ENCODE measurements at places on chromosomes 1 and 21.

DNA sequence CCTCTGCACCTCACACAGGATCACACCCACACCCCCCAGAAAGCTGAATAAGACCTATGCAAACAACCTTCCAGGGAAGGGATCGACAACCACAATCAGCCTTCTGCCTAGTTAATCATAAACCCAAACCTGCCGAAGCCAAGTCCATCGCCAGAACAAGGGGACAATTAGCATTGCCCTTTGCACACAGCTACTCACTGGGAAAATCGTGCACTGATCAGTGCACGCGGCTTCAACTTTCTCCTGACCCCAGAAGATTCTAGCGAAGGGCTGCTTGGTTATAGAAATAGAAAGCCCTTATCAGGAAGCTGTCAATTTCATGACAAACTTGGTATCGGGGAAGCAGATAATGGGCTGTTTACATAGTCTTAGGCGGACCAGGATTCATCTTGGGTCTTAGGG is 29.5 kb downstream of the RUNX1 start:
- no peak for DNase-seq

- DNase-seq: no peak
Measured at GRCh38 chr1:176609556-176610408, 146.8 kb downstream of the PAPPA2 start.

DNA sequence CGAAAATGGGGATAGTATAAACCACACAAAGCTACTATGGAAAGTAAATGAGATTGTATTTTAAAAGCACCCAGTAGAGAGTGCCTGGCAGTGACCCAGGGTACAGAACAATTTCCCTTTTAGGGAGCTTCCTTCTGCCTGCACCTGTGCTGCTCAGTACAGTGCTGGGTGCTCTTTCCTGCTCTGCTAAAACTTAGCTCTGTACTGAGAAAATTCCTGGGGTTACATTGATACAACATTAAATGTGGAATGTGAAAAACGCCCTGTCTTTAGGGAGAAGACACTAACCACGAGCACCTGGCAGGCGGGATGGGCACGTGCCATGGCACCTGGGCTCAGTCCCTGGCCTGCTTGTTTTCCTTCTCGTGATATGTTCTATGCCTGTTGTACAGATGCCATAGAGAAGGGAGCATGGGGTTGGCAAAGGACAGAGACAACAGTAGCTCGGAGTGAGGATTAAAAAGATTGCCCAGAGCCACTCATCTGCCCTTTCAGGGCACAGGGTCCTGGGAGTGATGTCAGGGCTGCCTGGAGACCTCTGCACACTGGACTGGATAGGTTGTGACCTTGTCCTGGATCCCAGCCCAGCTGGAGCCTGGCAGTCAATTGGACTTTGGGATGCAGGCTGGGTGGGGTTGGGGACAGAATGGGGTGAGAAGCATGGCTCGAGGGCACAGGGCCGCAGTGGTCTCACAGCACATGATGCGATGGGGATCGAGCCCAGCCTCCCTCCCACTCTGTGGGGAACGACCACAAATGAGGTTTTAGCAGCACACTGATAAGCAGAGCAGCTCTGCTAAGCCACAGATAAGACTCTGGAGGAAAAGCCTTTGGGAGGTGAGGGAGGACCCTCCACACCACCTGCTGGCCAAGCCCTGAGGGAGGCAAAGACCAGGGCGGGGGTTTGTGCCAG is 4.2 kb downstream of the SPATA46 start:
- no peak for DNase-seq

GRCh38 chr1:211577277-211577818 is 1.6 kb downstream of the SLC30A1 start:
- no peak for DNase-seq

GRCh38 chr1:23100074-23100748 is 68.4 kb downstream of the LUZP1 start:
- no peak for DNase-seq

- no peak for DNase-seq
Measured at GRCh38 chr21:46459356-46460112, 843 bp downstream of the DIP2A start.

GRCh38 chr1:53370369-53370961 is 42.6 kb upstream of the LRP8 start:
- no peak for DNase-seq

DNA sequence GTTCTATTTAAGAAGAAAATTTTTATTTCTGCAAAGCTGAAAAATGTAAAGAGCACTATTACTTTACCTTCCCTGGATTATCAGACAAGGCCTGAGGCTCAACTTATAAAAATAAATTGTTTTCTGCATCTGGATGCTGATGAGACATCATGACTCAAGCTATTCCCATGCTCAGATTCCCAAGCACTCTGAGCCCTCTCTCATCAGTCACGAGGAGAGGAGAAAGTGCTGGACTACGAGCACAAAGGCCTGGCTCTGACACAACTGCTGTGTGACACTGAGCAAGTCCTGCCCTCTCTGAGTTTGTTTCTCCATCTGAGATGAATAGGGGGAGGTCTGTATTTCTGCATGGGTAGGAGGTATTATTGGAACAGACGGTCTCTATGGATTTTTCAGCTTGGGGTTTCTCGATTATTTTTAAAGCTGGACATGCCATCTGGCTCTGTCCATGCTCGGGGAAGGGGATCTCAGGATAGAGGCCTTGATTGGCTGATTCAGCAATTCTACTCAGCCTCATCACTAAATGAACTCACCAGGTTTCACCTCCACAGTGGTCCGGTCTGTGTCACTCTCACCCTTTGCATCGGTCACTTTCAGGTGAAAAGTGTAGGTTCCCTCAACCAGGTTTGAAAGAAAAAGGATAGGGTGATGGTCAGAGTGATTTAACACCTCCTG is 107.7 kb downstream of the KIAA0319L start:
- DNase-seq: no peak

- no peak for DNase-seq
Measured at GRCh38 chr1:227244339-227245118, 73.8 kb downstream of the CDC42BPA start.

DNA sequence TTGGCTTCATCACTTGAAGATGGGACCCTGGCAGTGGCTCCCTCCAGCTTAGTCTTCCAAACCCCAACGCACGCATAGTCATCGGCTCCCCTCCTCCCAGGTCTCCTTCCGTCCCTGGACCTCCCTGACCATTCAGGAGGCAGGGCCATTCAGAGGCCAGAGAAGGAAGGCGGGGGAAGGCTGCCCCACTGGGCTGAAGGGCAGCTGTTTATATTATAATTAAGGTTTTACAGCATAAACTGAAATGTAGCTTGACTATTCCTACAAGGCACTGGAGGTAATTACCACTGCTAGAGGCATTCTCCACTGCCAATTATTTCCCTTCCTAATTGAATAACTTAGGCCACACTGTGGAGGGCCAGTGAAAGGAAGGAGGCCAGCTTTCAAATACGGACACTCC is 170.6 kb upstream of the PROX1 start:
- DNase-seq: no peak

DNA sequence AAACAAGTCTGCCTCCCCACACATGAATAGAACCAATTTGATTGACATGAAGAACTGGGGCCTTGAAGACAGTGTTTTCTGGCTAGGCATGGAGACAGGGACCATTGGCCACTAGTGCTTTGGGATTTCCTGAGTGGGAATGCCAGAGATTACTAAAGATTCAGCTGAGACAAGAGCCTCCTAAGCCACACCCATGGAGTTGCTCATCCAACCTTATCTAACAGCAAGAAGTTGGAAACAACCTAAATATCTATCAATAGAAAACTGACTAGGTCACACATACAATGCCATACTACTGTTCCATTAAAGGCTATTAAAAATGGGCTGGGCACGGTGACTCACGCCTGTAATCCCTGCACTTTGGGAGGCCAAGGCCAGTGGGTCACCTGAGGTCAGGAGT is 184.1 kb downstream of the ZBTB18 start:
- DNase-seq: no peak

DNA sequence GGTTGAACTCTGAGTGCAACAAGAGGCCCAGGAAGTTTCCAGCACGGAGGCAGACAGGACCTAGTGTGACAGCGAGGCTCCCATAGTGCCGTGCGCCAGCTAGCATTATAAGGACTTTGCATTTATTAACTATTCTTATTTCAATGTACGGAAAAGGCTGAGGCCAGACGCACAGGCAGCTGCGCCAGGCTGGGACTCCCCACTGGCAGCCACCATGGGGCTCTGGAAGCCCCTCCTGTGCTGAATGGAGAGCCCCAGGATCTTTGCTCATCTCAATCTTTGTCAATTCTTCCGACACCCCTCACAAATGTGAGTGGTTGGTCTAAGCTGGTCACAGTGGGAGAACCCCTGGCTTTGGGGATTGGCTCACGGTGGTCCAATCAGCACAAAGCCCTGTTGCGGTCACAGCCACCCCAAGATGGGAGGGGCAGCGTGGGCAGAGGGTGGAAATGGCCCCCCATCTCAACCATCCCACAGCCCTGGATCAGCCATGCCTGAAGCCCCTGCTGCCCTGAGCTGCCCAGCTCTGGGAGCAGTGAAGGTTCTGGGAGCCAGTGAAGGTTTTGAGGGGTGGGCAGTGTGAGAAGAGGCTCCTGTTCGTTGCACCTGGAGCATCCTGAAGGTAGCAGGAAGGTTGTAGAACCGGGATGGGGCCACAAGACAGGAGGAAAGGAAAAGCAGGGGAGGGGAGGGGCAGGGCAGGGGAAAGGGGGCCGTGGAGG is 59.5 kb upstream of the ADARB1 start:
- DNase-seq: no peak

DNA sequence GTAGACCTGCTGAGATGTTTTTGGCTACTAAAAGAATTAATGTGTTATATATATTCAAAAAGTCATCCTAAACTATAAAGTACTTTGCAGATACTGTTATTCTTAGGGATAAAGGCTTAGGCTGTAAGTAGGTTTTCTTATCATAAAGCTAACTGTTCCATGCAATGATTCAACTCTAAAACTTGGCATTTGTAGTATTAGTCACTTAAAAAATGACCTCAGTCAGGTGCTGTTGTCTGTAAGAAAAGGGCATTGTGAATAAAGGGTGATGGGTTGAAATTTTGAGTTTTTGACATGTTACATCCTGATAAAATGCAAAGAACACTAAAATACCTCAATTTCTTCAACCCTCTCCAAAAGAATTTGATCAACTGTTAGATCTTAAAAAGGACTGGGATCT is 32.9 kb downstream of the ADCY10 start:
- DNase-seq: no peak

DNA sequence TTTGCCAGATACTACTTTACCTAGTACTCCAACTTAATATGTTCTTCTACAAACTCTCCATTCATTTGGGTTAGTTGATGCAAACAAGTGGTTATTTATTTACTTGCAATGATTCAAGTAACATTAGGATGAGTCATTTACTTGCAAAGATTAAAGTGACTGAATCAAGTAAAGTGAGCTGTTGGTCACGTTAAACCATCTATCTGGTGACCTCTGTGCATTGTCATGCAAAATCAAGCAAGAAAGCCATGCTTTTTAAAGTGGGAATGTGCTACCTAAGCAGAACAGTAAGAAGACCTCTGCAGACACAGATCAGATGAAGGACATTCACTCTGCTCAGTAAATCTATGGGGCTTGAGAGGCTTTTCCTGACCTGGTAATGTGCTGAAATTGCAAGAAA is 254.7 kb downstream of the LRRIQ3 start:
- DNase-seq: no peak

DNA sequence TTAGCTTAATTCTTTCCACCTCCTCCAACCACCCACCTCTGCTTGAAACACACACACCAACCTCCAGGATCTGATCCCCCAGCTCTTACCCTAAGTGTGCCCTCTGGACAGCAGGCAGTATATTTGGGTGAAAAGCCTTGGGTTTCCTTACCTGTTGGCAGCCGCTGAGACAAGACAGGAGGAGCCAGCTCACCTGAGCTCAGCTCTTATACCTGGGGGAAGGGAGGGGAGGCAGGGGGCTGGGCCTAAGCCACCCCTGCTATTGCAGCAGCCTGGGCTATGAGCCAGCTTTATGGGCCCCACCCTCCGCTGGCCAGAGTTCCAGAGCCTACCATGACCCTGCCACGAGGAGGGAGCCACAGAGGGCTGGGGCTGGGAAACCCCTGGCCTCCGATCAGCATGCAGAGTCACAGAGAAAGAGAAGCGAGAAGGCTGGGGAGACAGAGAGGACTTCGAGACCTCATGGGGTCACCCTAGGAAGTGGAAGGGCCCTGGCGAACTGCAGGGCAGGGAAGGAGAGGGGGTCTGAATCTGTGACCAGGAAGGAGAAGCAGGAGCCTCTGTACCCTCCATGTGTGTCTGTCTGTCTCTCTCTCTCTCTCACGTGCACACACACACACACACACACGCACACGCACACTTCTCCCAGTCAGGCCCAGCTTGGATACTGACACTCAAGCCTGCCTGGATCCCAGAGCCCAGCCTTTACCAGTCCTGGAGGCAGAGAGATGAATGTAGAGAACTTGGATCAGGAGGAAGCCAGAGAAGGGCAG is at the start of gene S100A14:
Gene S100A14, minus strand, starts transcription at position 182 of the 773 bp plus-strand sequence. CDS start 467 bp downstream, outside the sequence.
- no peak for DNase-seq

GRCh38 chr21:32448803-32449594 is 36.5 kb downstream of the EVA1C start:
- DNase-seq: no peak

DNA sequence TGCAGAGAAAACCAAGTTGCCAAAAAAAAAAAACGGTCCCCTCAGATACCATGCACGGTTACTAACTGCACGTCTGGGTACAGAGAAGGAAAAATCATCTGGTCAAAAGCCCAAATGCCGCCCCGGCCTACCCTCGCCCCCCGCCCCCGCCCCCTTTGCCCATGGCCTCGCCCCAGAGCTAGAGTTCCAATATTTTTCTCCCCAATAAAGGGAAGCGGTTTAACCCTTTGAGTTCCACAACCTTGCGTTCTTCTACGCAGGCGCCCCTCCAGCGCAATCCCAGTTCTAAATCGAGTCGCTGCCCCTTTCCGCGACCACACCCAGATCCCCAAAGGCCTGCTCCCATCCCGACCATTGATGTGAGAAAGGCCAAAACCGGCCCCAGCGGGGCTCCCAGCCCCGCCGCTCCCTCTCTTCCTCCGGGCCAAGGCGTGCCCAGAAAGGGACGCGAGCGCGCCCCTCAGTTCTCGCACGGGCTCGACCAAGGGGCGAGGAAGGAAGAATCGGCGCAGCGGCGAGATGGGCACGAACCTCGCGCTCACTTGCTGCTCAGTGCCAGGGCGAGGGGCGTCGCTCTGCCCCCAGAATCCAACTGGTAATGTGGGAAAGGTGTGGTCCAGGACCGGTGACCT is 797 bp downstream of the WDR47 start:
- DNase-seq: peak; percentile 29

DNA sequence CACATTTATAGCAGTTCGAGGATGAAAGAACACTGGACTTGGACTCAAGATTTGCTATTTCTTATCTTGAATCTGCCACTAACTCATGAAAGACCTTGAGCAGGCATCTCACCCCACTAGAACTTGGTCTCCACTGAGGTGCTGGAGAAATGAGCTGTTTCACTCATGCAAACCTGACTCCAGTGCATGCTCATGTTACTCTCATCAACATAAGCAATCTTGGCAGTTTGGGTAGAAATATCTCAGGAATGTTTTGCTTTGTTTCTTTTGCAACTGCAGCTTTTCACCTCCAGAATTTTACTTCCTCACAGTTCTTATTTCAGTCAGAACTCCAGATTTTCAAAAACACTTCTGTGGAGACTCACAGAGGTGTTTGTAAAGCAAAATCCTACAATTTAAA is 46.2 kb upstream of the DAB1 start:
- no peak for DNase-seq

Data from activated naive CD4-positive, alpha-beta T cell treated with anti-CD3 and anti-CD28 coated beads, Interleukin-2, amount 50 U/mL, for 16 hours (primary cell).